G401 (cell line): ENCODE measurements at places on chromosomes 11 and 22. TPM values are rescaled to one million over a fixed set of nuclear protein-coding genes. Genes with fewer than 3 reads are reported as not detected.

- no peak for DNase-seq
These were observed 69.7 kb downstream of the SNX19 start for GRCh38 chr11:130846606-130847005.

The GAB4 gene
- not detected in 2 replicates for total RNA-seq

GRCh38 chr22:45717789-45718188 lies 46.2 kb downstream of the ATXN10 start:
- no peak for DNase-seq

DNA sequence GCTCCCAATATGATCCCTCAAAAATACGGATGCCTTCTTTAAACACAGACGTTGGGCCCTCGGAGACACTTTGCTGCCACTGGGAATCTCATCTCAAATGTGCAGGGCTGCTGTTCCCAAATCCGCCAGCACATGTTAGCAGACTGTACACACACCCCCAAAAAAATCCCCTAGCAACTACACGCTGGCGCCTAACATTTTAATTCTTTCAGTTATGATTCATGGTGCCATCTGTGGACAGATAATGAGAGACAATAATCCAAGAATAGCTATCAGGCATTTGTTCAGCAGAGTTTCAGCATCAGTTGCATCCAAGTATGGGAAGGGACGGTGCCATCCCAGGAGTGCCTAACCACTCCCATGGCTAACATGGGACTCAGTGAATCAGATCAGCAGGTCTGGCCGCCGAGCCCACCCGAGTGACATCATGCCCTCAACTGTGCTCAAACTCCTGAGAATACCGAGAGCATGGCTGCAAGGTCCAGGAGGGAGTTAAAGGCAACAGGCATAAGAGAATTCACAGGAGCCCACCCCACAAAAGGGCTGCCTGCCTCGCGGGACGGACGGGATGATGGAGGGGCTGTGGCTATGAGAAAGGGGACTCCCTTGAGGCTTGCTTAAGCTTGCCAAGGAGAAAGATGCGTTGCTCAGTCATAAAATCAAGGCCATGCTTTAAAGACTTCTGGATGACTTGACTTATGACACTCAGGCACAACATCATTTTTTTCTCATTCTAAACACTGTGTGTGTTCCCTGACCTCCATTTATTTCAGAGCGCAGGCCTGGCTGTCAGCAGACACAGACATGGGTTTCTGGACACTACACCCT lies 337.0 kb downstream of the SHANK2 start:
- DNase-seq = no peak

The NXPE2 gene
- 0.07 TPM in 1 of 2 replicates, not detected in the other for total RNA-seq

The KCNK4 gene
- total RNA-seq = 0.14 TPM in 1 of 2 replicates, not detected in the other

The ACRV1 gene
- not detected in 2 replicates for total RNA-seq

The NPAS4 gene
- not detected in 2 replicates for total RNA-seq

- no peak for DNase-seq
These were observed 25.2 kb downstream of the RAB39A start for GRCh38 chr11:107953446-107953845.

The KDM4D gene
- total RNA-seq = 2.7 and 4.9 TPM in 2 replicates

- no peak for DNase-seq
These were observed 44.1 kb downstream of the GNB1L start for GRCh38 chr22:19810381-19811201.

DNA sequence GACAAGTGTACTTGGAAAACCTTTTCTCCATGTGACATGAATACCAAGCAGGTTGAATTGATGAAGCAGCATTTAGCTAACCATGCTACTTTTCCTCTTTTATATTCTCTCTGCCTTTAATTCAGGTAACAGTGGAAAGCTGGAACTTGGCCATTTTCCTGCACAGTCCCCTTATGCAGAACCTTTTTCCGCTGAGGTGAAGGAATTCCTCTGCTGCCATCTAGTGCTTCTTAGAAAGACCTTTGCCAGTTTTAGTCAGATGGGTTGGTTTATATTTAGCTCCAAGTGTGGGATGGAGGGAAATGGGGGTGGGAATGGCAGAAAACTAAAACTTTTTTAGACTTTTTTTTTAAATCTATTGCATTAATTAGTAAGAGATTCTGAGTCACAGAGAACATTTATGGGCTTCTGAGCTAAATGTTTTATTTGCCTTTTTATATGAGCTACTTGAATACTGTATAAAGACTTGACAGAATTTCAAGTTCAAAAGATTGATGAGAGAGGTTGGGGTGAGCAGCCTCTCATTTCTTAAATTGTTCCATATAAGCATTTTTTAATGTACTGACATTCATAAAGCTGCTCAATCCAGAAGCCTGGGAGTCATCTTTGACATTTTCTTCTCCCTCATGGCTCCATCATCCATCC lies 153.9 kb upstream of the ZC3H12C start:
- DNase-seq = peak; percentile 80

The FGF19 gene
- total RNA-seq = not detected in 2 replicates

The CBLIF gene
- total RNA-seq = not detected in 2 replicates

The MMP13 gene
- not detected in 2 replicates for total RNA-seq

The MFRP gene
- 0.25 and 7.3 TPM in 2 replicates for total RNA-seq

DNA sequence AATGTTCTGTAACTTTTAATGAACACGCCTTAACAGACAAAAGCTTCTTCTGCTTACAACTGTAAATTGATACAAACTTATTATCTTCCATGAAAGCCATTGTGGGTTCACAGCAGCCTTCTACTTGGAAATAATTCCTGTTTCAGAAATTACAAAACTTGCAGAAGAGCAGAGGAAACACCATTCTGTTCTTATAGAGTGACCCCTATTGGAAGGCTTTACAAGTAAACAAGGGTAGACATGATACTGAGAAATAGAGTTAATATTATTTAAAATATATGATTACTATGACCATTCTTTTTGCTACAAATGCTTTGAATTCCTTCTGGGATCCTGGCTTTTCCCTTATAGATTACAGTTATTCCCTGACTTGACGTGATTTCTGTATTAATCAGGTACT lies 32.4 kb upstream of the KCNA4 start:
- no peak for DNase-seq

The TRIM48 gene
- 0.43 and 1.9 TPM in 2 replicates for total RNA-seq

GRCh38 chr11:46600194-46600960 lies 6.6 kb upstream of the AMBRA1 start:
- DNase-seq = no peak

DNA sequence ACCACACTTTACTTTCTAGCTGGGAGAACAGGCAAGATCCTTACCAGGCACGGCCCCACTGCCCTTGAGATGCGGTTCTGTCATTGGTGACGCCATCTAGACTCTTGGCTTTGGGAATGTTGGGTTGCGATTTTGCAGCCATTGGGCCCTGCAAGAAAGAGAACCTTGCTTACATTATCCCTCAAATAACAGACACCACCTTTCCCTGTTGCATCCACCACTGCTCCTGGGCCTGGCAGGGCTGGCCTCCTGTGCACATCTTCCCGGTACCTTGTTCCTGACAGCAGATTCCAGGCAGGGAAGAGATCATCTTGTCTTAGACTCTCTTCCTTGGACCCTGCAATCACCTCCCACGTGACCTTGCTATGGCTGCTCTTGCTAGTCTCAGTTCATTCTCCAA lies 3.4 kb downstream of the DHCR7 start:
- DNase-seq = no peak

DNA sequence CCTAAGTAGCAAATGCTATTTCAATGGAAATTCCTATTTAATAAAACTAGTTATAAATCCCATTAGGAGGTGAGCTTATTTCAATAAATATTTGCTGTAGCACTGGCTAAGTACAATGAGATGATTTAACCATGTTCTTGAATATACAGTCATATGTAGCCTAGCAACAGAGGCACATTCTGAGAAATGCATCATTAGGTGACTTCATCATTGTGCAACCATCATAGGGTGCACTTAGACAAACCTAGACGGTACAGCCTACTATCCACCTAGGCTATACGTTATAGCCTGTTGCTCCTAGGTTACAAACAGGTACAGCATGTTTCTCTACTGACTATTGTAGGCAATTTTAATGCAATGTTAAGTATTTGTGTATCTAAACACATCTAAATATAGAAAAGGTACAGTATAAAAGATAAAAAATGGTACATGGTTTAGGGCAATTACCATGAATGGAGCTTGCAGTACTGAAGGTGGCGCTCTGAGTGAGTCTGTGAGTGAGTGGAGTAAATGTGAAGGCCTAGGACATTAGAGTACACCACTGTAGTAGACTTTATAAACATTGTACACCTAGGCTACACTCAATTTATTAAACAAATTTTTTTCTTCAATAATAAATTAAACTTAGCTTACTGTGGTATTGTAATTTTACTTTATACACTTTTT lies 350.1 kb downstream of the CASP12 start:
- DNase-seq = no peak

DNA sequence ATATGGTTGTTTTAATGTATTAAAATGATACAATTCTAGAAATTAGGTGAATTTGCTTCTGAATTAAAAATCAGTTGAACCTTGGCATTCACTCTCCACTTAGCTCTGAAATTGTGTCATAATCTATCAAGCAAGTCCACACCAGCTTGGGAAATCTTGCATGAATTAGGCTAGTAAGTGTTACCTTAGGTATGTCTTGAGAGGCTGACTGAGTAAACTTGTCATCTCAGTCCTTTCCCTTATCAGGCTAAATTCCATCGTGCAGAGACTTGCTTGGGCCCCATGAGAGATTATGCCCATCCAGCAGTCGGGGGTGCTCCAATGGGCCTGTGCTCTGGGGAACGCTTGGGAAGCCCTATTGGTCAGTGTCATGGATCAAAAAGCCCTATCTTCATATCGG lies 33.9 kb upstream of the ST14 start:
- DNase-seq = no peak

DNA sequence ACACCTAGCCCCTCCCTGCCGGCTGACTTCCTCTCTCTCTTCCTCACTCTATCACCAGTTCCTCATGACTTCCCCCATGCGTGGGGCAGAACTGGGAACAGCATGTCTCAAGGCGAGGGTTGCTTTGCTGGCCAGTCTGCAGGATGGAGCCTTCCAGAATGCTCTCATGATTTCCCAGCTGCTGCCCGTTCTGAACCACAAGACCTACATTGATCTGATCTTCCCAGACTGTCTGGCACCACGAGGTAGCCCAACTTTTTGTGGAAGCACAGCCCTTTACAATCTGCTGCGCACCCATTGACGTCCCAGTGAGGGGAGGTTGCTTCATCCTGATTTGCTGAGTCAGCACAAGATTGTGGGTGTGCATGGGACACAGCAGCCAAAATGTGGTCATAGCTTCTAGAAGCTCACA lies 8.6 kb downstream of the TCN2 start:
- DNase-seq = no peak

DNA sequence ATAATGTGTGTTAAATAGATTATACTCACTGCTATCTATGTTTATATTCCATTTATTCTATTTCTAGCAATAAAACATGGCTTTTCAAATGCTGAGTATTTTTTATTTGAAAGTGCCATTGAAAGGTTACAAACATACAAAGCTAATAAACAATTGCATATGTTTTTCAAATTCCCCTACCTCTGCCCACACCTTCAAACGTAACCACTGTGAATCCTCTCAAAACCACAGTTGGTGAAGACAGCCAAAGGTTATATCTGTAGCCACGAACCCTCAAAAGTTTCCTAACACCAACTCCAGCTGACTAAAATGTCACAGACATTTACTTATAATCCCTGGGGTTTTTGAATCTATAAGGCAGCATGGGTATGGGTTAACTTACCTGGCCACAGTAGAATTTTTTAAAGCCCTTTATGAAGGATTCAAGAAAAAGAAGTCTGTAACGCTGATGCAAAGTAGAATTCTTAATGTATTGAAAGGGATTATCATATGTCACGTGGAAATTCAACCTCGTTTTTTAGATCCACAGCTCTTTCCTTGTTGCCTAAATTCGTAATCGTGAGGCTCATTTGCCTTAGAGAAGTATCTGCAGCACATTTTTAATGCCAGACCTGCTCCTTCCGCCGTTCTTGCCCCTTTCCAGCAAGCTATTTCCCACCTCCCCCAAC lies 122.5 kb upstream of the ZC3H12C start:
- no peak for DNase-seq

The DBX1 gene
- not detected in 2 replicates for total RNA-seq

DNA sequence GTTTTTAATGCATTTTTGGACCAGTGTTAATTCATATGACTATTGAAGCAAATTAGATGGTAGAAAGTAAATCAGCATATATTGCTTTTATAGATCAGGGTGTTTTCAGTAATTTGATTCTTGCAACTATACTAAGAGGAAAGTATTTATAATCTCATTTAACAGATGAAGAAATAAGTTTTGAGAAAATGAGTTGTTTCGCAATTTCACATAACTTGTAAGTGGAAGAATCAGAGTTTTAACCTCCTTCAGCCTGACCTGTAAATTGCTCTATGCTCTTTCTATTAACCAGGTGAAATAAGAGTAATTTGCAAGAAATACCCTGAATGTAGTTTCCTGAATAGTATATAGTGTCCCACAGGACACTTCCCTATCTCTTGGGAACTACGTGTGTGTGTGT lies 1106.8 kb upstream of the RAG2 start:
- DNase-seq = no peak

The PKP3 gene
- 1.1 and 7.9 TPM in 2 replicates for total RNA-seq

The SLC17A6 gene
- 0.37 TPM in 1 of 2 replicates, not detected in the other for total RNA-seq

DNA sequence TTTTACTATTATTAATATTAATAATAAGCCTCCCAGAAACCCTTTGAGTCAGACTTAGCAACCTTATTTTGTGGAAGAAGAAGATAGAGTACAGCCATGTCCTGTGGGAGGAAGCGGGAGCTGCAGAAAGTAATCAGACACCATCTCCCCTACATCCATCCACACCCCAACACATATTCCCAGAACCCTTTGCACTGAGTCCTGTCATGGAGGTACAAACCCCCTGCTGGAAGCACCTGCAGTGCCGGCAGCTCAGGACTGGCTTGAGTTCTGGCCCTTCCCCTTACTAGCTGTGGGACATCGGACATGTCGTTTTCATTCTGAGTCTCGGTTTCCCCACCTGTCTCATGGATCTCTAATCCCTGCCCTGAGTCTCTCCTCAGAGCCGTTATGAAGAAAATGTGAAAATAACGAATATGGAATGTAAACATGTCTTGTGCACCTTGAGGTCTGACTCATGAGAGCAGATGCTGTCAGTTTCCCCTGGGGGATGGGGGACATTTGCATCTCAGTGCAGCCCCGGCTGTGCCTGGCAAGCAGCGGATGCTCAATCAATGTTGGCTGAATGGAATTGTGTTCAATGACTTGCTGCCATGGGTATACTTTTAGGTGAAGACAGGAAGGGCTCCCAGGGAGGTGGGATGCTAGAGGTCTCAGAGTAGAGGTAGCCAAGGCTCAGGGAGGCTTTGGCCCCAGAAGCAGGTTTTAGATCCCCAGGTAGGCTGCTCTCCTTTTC lies 45.4 kb downstream of the TP53I11 start:
- peak; percentile 42 for DNase-seq

The ACCS gene
- total RNA-seq = not detected in 2 replicates

The KDM4E gene
- total RNA-seq = 0.20 TPM in 1 of 2 replicates, not detected in the other

GRCh38 chr11:81394311-81394710 lies 1339.4 kb downstream of the FAM181B start:
- DNase-seq = no peak

GRCh38 chr22:29344137-29344536 lies 28.6 kb upstream of the RASL10A start:
- peak; percentile 99 for DNase-seq

The COX8A gene
- total RNA-seq = 499 and 536 TPM in 2 replicates

The PELI3 gene
- total RNA-seq = 10.2 and 13.7 TPM in 2 replicates

- DNase-seq = no peak
These were observed at the start of gene UCP3 for GRCh38 chr11:74008373-74009229. Gene UCP3, minus strand, starts transcription at chr11:74009085. Its CDS starts 2,043 bp downstream, at chr11:74007042.
